ENCODE measurements at places on chromosomes 1 and 21.
A peak's percentile ranks its signal among the peaks of the same experiment; 100 is the strongest.

DNA sequence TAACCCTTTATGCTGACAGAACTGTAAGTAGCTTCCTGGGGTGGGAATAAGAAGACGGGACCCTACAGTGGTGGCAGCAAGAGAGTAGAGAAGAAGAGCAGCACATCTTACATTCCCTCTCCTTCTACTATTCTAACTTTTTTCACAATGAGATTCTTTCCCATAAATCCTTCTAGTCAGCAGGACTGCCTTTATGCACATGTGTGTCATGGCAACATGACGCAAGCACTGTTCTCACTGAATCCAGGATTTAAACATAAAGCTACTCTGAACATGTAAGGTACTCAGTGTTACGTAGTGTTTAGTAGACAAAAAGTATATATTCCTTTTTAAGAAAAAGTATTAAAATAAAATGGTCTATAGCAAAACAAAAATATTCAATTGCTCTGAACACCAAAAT, 309.7 kb upstream of the LYPLAL1 start:
- DNase-seq = no peak

DNA sequence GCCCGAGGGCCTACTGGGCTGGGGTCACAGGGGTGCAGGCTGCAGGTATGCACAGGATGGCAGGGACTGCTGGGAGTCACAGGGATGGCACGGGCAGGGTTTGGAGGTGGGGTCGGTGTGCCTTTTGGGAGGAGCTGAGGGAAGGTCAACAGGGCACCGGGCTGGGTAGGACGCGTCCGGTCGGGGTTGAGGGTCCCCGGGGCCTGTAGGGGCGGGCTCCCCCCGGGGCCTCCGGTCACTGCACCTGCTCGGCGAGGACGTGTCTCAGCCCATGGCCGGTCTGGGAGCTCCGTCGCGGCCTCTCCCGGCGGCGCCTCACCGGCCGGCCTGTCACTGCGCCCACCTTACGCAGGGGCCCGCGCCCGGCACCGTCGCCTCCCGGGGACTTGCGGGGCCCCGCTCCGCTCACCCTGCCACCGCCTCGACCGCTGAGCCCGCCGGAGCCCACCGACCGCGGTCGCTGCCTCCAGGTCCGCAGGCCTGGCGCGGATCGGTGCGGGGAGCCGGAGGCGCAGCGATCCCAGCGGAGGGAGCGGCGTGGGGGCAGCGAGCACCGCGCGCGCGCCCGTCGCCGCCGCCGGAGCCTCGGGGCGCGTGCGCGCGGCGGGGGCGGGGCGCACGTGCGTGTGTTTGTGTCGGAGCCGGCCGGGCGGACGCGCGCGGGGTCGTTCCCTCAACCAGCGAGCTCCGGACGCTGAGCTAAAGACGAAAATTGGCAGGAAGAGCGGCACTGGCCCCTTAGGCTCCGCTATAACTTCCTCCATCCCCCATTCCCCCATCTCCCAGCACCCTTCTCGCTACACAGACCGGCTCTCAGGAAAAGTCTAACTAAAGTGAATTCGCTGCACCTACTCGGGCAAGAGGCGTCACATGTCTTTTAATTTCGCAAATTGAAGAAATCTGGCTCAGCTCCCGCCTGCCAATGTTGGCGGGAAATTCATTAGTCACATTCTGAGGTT, at the start of gene AMIGO1:
Gene AMIGO1, minus strand, starts transcription at position 552 of the 959 bp plus-strand sequence. CDS start 815 bp downstream, outside the sequence.
- peak; percentile 71 for DNase-seq

DNA sequence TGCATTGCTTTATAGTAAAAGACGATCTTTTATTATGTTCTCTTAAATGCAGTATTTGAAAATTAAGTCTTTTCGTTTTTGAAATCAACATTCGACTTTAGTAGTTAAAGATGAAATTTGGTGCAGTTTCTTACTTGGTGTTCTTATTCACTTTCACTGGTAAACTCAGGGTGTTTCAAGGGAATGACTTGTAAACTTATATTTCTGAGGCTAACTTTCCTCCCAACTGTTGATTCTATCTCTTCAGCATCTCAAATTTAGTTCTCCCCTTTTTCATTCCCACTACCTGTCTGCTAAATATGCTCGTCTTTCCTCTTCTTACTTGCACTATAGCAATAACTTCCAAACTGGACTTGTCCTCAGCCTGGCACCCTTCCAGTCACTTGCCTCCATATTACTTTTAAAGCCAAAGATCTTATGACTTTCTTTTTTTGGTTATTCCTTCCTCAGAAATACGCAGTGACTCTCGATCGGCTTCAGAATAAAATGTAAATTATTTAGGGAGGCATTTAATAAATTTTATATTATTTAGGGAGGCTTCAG, 988 bp downstream of the SLC35A3 start:
- no peak for DNase-seq

- peak; percentile 84 for DNase-seq
These were observed 5.7 kb downstream of the KRTCAP2 start for GRCh38 chr1:155167166-155168104.

DNA sequence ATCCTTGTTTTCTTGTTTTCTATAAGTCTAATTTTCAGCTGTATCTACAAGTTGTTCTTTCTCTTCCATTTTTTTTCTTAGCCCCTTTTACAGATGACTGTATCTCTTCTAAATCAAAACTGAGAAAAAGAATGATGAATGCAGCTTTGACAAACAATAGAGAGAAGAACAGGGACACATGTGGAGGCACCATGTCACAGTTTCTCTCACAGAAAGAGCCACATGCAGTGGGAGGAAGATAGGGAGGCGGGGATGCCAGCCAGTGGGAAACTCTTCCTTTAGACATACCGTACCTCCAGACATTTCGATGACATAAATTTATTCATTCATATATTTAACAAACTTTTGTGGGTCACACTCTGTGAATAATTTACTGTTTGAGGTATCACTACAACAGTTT, 45.5 kb downstream of the NME7 start:
- no peak for DNase-seq

GRCh38 chr1:151594143-151594625, 17.7 kb upstream of the SNX27 start:
- peak; percentile 88 for DNase-seq

DNA sequence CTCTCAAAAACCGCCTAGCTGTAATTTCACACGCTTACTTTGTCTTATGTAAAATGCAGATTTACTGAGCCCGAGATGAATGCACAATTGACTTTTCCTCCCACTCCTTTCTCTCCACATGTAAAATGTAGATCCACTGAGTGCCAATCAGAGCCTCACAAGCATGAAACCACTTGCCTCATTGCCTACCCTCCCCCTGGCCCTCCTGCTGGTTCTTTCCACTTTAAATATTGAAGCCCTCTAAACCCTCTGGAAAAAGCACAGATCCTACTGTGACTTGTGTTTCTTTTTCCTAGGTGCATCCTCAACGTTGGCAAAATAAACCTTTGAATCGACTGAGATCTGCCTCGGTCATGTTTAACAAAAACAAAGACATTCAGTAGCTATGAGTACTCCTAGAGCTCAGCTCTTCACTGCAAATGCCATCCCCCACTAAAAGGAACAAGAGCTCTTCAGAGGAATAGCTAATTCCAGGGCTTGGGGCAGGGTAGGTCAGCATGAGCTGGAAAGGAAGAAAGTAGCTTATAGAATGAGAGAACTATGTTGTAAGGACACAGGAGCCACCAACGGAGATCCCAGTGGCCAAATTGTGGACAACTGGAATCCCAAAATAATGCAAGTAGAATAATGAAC, 365.5 kb upstream of the RUNX1 start:
- no peak for DNase-seq

GRCh38 chr1:5389101-5389885, 602.9 kb downstream of the NPHP4 start:
- DNase-seq = no peak

DNA sequence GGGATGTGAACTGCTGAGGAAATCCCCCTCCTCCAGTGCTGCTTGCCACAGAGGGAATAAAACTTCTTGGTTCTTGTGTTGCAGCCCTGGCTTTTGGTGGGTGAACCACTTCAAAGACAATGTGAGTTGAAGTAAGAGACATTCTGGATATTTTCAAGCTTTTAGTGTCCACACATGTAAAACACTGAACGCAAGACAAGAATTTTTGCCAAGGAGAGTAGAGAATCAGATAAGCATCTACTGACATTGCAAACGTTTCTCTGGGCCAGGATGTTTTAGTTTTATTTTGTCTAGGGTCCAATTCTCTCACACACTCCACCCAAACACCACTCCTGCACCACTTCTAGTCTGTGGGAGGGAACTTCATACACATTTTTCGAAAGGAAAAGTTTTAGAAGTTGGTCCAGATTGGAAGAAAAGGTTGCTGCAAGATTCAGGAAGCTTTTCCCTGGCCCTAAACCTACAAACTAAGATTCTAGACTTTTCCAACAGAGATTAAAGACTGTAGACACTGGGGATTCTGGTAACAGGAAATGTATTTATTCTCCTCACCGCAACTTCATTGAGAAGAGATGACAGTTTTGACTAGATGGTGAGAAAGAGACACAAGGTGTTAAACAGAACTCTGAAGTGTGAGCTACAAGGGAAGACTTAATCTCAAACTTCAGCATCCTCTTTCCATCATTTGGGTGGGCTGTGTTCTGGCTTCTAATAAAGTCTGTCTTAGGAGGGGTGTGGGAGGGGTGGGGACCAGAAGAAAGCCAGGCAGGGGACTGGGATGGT, 16.1 kb downstream of the FASLG start:
- no peak for DNase-seq

DNA sequence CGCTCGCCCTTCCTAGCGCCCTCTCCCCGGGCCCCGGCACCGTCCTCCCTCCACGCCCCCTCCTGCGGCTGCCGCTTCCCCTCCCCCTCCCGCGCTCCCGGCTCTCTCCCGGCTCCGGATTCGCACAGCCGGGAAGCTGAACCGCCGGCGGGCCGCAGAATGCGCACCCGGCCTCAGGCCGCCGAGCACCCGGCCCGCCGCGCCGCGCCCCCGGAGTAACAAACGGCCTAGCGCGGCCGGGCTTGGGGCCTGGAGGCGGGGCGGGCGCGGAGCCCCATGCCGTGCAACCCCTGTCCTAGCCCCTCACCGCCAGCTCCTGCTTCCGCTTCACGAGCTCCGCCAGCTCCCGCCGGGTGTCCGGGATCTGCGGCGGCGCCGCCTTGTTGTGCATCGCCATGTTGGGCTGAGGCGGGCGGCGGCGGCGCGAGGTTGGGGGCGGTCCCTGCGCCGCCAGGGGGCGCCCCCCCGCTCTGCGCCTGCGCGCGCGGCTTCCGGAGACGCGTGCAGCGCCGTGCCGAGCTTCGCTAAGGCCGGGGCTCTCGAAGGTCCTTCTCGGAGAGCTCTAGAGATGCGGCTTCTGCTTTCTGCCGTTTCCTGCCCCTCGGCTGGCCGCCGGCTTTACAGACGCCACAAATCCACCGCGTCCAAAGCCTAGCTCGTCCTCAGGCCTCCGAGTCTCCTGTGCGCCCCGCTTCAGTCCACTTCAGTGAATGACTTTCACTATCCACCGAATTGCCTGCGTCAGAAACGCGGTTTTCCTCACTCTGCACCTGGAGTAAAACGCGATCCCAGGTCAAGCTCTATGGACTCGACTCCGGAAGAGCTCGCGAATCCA, at the start of gene MEAF6:
Gene MEAF6, minus strand, starts transcription at position 417 of the 835 bp plus-strand sequence. Its CDS starts 20 bp downstream, at position 397.
- DNase-seq = peak; percentile 82

- DNase-seq = no peak
These were observed 13.0 kb downstream of the FAM20B start for GRCh38 chr1:179038528-179039281.

DNA sequence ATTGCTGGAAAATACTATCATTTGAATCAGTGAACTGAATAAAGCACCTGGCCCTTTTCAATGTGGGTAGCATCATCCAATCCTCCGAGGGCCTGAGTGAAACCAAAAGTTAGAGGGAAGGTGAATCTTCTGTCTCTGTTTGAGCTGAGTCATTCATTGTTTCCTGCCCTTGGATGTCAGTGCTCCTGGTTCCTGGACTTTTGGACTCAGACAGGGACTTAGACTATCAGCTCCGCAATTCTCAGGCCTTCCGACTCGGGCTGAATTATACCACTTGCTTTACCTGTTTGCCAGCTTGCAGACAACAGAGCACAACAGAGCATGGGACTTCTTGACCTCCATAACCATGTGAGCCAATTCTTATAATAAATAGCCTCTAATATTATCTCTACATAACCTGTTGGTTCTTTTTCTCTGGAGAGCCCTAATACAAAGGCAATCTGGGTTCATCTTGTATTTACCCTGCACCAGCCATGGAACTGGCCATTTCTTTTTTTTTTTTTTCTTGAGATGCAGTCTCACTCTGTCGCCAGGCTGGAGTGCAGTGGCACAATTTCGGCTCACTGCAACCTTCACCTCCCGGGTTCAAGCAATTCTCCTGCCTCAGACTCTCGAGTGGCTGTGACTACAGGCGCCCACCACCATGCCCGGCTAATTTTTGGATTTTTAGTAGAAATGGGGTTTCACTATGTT, 19.2 kb upstream of the VASH2 start:
- no peak for DNase-seq

DNA sequence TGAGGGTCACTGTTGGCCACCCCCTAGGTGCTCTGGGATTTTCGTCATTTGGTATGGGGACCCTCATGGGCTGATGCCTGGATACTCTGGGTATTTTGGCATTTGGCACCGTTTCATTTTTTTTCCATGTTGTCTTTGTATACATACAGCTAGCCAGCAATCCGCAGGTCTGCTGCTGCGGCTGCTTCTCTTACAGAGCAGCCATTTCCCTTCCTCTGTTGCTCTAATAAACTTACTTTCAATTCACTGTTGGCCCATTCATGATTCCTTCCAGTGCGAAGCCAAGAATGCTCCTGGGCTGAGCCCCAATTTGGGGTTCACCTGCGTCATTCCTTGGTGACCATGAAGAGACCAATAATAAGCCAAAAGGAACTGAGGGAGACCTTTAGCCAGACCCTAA, 21.5 kb downstream of the GON4L start:
- no peak for DNase-seq

DNA sequence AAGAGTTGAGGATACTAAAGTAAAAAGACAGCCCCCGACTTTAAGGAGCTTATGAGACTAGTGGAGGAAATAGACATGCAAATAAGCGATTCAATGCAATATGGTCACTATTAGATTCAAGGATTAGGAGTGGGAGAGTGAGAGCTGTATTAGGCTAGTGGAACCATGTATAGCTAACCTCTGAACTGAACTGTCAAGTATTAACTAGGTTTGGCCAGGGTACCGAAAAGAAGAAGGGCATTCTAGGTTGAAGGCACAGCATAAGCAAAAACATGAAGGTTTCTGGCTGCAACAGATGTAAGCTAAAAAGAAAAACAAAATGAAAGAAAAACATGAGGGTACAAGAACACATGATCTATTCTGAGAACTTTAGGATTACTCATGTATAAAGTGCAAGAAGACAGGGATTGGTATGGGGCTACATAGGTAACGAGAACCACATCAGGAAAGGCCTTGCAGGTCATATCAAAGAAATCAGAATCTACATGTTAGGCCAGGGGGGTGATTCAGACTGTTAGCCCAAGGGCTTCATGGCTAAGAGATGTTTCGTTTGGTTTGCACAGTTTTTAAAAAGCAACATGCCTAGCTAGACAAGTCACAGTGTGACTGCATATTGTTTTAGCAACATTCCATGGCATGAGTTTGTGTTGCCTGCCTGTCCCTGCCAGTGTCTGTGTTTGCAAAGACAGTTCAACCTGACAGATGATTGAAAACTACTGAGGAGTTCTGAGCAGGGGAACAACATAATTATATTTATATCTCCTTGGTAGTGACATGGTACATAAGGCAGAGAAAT, 54.4 kb upstream of the HAO2 start:
- DNase-seq = no peak

Data from activated CD8-positive, alpha-beta memory T cell treated with anti-CD3 and anti-CD28 coated beads, Interleukin-2, amount 50 U/mL, for 4 hours (primary cell).